Transverse colon (tissue), 4 donors: ENCODE measurements at places on chromosomes 12 and 14. TPM values are rescaled to one million over a fixed set of nuclear protein-coding genes. Genes with fewer than 3 reads are reported as not detected.

- H3K4me3 ChIP-seq = no peak overlapping the region
- no peaks in the 10 kb centered on the region for H3K36me3 ChIP-seq
- peaks cover 37% of the 10 kb centered on the region for H3K4me1 ChIP-seq
These were observed 64.1 kb downstream of the SAMD4A start for GRCh38 chr14:54631016-54631415.

DNA sequence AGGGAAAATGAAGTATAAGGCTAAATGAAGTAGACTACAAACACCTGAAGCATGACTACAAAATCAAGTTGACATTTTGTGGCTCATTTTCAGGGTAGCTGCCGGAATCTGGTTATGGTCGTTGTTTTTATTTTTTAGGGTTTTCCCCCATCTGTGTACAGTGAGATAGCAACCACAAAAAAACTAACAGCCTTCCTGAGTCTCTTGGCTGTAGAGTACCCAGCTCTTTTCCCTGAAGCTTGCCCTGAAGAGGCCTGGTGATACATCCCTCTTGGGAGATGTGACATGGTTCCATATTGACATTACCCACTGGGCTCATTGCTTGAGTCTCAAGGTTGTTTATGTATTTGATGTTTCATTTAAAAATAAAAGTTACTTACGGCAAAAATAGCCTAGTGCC, 424.0 kb downstream of the ZFP36L1 start:
- no peak for DNase-seq
- peak overlapping the region; percentile 23 for H3K27ac ChIP-seq
- H3K27me3 ChIP-seq = no peaks in the 10 kb centered on the region
- no peaks in the 10 kb centered on the region for H3K36me3 ChIP-seq
- H3K4me1 ChIP-seq = peaks cover 5% of the 10 kb centered on the region
- no peak overlapping the region for H3K4me3 ChIP-seq

DNA sequence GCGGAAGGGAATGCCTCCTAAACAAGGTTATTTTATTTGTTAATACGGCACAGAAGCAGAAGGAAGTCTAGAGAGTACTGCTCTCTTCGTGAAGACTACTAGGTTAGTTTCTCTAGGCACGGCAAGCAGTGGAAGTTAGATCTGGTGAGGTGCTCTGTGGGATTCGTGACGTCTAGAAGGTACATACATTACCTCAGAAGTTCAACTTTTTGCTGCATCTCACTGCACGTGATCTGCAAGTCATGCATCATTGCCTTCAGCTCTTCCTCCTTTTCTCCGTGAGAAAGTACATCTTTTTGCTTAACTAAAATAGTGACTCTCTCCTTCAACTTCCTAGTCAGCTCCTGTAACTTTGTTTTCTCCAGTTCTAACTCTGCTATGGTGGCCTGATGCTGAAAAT, 74.7 kb downstream of the NIN start:
- no peak overlapping the region for H3K4me3 ChIP-seq
- peaks cover 34% of the 10 kb centered on the region for H3K36me3 ChIP-seq
- H3K27ac ChIP-seq = no peak overlapping the region
- no peaks in the 10 kb centered on the region for H3K27me3 ChIP-seq
- no peak for DNase-seq

- peak overlapping the region; percentile 2 for H3K27ac ChIP-seq
- DNase-seq = no peak
These were observed 10.7 kb downstream of the TBX3 start for GRCh38 chr12:114673169-114673833.

DNA sequence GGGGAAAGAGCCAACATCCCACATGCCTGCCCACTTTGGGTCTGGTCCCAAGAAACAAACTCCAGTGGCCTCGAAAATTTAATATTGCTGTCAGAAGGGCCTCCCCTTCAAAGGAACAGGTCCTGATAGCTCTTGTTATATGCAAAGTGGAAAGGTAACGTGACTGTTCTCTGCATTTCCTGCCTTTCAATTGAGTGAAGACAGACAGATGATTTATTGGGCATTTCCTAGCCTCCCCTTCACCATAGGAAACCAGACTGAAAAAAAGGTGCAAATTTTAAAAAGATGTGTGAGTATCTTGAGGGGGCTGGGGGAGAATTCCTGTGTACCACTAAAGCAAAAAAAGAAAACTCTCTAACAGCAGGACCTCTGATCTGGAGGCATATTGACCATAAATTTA, 235.2 kb downstream of the ZFP36L1 start:
- H3K27me3 ChIP-seq = no peaks in the 10 kb centered on the region
- no peaks in the 10 kb centered on the region for H3K36me3 ChIP-seq
- no peak overlapping the region for H3K4me3 ChIP-seq
- peaks cover 7% of the 10 kb centered on the region for H3K4me1 ChIP-seq

- no peaks in the 10 kb centered on the region for H3K27me3 ChIP-seq
- no peaks in the 10 kb centered on the region for H3K36me3 ChIP-seq
- H3K27ac ChIP-seq = peak overlapping the region; percentile 54
- H3K4me1 ChIP-seq = peaks cover 40% of the 10 kb centered on the region
- H3K4me3 ChIP-seq = no peak overlapping the region
These were observed 4.3 kb downstream of the ARL6IP4 start for GRCh38 chr12:122984612-122985337.

DNA sequence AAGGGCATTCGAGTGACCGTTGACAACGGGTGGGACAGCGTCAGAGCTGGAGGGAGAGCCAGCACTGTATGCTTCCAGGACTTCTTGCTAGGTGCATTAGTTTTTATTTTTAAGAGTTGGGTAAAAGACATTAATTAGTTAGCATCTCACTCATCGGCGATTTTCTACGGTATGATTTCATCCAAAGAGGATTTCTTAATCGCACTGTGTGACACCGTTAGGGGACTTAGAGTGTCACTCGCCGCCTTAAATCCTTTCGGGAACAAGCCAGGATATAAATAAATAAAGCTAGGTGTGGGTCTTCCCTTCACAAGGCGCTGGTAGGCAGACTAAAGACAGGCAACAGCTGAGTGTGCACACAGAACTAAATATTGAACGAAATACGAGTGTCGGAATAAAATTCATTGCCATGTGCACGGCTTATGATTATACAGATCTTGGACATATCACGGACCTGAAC, 869 bp upstream of the NOVA1 start:
- H3K4me1 ChIP-seq = peaks cover 3% of the 10 kb centered on the region
- no peak for DNase-seq
- peak overlapping the region; percentile 93 for H3K27ac ChIP-seq

- H3K4me1 ChIP-seq = no peaks in the 10 kb centered on the region
- no peak overlapping the region for H3K4me3 ChIP-seq
- no peaks in the 10 kb centered on the region for H3K36me3 ChIP-seq
- no peak overlapping the region for H3K27ac ChIP-seq
- H3K27me3 ChIP-seq = no peaks in the 10 kb centered on the region
These were observed 27.6 kb downstream of the EML5 start for GRCh38 chr14:88765130-88765529.

DNA sequence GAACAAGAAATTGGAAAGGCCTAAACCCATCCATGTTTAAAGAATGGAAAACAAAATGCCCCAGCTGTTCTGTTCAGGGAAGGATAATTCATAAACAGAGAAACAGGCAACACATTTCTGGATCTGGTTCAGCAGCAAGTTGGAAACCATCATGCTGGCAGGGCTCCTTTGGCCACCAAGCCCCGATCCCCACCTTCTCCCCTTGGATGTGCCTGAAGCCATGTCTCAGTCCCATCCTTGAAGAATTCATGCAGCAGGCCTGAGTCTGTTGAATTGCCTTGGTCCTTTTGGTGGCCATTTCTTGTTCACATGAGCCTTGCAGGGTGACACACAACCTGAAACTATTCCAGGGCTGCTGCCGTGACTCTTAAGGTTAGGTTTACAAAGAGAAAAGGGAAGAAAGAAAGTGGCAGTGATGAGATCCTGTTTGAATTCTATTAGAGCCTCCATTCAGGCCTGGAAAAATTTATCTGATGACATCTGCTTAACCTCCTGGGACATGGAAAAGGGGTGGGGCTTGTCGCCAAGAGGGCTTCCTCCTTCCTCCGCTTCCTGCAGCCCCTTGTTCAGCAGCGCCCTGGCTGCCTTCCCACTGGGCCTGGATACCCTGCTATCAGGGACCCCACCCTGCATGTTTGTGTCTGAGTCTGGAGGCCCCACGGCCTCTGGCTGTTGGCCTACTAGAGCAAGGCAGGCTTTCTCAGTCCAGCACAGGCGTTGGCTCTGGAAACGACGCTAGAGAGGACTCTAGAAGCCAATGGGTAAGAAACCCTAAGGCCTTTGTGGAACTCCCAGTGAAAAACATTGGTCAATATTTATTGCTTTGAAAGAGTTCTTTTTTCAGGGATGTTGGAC, 341.9 kb downstream of the C12orf75 start:
- no peak overlapping the region for H3K4me3 ChIP-seq
- peak; percentile 41 for DNase-seq
- peak overlapping the region; percentile 67 for H3K27ac ChIP-seq
- no peaks in the 10 kb centered on the region for H3K27me3 ChIP-seq

The PGF gene
- total RNA-seq = 10.5 TPM

The DNAJC22 gene
- 38.9 TPM for total RNA-seq

The TBX5 gene
- total RNA-seq = not detected

The TMTC2 gene
- total RNA-seq = 17.2 TPM

The MYF5 gene
- not detected for total RNA-seq
